ENCODE measurements at places on chromosomes 4 and X.
A peak's percentile ranks its signal among the peaks of the same experiment; 100 is the strongest.

DNA sequence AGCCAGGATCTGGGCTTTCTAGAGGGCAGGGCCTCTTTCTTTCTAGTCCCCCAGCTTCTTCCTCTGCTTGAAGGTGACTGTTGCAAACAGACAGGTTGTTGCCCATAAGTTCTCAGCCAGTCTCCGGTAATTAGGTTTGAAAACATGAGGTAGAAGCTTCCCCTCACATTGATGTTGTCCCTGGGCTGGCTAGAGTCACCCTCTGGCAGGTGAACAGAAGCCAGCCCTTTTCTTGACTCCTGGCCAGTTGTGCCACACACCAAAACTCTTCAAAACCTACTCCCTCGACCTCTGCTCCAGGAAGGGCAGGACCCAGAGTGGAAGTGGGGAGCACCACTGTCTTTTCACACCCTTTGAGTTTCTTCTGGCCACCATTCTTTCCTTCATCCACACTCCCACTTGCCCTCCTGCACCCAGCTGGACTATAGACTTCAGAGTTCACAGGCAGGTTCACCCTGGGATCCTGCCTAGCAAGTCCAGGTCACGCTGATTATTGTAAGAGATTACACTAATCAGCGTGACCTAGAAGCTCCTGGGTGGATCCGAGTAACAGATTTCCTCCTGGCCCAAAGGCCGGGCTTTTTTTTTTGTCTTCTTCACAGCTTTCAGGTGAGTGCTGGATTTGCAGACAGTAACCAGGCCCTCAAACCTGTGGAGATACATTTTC lies 37.4 kb upstream of the ARHGAP6 start:
- DNase-seq = no peak

DNA sequence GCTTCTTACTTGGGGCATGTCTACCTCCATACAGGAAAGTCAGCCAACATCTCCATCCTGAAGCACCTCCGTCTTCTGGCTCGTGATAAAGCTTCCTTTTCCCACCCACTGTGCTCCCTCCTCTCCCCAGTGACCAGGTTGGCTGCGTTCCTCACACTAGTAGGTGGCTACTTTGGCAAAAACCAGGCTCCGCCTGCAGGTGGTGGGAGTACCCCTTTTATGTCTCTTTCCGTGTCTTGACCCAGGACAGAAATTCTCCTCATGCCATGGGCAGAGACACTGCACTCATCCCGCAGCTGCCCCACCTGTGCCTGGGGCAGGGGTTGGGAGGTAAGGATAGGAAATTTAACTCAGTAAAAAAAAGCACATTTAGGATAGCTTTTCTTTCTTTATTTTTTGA lies 50.9 kb downstream of the ENPP6 start:
- peak; percentile 47 for DNase-seq

GRCh38 chr4:109296527-109296926 lies 5.9 kb downstream of the COL25A1 start:
- DNase-seq = no peak

DNA sequence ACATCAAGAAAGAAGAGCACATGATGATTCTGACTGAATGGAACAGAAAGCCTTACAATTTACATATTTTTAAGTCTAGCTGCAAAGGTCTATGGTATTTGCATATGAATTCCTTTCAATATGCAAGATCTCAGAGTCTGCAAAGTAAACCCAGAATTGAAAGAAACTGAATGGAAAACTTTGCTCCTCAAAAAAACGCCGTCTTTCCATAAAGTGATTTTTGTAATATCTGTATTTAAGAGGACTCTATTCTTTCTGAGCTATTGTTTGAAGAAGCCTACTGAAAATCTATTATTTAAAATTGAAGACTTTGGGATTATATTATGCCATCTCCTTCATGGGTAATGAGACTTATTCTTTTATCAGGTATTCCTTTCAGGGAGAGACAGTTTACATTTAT lies 1894.4 kb downstream of the STIM2 start:
- DNase-seq = no peak

GRCh38 chrX:39840581-39841093 lies 257.1 kb downstream of the BCOR start:
- no peak for DNase-seq

DNA sequence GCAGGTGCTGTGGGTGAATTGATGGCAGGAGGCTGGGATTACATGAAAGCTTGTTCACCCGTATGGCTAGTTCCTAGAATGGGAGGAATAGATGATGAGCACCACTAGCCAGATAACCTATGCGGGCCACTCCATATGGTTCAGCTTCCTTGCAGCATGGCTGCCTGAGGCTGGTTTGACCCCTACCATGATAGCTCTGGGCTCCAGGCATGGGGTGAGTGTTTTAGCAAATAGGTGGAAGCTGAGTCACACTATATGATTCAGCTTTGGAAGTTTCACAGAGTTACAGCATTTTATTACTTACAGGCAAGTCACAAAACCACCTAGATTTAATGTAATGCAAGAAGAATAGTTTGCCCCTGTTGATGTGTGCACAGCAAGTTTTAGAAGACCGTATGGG lies 603.2 kb downstream of the STIM2 start:
- no peak for DNase-seq

DNA sequence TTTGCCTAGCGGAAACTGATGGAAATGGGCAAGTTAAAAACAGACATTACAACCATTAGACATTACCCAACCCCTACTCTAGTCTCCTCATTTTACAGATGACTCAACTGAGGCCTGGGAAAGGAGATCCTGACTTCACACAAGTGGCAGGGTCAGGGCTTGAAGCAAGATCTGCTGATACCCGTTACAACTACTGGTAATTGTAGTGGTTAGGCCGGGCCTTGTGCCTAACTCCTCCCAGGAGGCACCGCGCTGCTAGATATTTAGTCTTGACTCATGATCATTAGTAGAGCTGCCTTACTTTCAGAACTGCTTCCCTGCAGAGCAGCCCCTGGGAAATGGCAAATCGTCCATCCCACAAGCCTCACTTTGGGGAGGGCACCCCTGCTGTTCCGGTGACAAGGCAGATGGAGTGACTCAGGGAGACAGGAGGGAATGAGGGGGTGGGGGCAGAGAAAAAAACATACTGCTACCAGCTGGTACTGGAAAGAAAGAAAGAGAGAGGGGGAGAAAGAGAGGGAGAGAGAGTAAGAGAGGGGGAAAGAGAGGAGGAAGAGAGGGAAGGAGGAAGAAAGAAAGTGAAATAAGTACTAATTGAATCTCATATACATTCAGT lies 12.2 kb downstream of the ARHGEF6 start:
- peak; percentile 49 for DNase-seq

DNA sequence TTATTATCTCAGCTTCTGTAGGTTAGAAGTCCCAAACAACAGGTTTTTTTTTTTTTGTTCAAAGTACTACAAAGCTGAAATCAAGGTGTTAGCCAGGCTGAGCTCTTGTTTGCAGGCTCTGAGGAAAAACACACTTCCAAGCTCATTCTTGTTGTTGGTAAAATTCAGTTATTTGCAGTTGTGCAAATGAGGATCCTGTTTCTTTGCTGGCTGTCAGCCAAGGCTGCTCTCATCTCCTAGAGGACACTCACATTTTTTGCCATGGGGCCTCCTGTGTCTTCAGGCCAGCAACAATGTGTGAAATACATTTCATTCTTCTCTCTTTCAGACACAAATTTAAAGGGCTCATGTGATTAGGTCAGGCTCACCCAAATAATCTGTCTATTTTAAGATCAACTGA lies 60.3 kb upstream of the HSD17B10 start:
- no peak for DNase-seq

DNA sequence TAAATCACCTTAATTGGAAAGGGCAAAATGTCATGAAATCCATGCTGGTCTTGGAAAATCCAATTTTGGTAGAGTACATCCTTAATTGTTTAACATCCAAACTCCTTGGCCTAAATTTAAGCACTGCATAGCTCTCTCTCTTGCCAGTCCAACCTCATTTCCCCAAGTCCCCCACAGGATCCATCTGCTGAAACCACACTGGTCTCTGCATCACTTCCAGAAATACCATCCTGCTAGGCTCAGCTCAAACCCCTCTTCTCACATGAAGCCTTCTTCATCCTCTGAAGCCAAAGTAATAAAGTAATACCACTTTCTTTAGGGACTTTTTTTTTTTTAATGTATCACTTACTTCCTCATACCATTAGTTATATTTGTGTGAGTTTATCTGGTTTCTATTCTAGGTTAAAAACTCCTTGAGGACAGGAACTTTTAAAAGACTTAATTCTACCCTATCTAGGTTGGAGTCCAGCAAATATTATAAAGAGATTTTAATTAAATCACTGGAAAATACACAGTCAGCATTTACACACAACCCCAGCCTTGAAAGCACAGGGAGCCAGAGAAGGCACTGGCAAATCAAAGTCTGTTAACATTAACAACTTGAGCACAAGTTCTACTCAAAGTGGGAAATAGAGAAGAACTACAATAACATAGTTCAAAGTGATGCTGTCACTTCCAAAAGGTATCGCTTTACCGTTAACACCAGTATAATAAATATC lies 16.7 kb upstream of the KLF3 start:
- DNase-seq = no peak

- DNase-seq = peak; percentile 16
These were observed 308.5 kb downstream of the CAMK2D start for GRCh38 chr4:113452868-113453620.

DNA sequence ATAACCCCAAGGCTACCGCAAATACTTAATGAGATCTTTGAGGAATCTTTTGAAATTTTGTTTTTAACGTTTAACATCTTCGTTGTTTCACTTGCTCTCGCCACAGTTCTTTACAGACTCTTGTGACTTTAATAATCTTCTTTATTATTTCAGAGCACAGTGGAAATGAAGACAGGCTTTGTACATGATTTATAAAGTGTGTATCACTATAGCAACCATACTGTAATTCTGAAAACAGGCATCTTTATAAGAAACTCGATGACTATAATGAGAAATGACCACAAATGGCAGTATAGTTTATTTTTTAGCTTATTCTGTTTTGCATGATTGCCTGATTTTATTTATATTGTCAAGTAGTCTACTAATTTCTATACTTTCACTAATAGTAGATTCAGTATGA lies 224.4 kb upstream of the GALNTL6 start:
- DNase-seq = no peak

GRCh38 chr4:62627671-62628070 lies 1427.5 kb downstream of the ADGRL3 start:
- no peak for DNase-seq

GRCh38 chr4:7263166-7263565 lies 70.8 kb downstream of the SORCS2 start:
- no peak for DNase-seq

DNA sequence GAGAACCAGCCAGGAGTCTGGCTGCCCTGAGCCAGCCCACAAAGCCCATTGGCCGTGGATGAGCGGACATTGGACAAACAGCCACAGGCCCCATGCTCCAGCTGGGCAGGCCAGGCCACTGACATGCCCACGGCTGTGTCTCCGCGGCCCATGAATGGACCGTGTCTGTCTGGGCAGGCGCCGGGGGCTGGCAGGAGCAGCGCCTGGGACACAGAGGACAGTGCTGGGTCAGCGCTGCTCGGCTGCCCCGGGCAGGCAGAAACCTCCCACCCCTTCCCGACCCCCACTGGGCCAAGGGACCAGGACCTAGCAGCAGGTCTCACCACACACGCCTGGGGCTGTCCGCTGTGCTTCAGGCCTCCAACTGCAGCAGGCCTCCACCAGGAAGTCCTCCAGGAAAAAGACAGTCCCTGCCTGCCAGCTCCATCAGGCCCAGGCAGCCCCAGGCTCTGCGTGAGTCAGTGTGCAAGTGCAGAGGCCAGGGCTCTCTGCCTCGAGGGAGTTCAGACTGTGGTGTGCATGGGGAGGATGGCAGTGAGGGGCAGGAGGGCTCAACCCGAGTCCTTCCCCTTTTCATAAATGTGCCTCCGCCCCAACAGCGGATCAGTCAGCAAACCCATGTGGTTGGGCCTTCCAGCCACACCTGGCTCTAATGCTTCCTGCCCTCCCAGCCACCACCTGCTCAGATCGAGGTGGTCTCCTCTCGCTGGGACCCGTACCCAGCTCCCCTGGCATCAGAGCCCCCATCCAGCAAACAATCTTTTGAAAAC lies 17.2 kb upstream of the FGFR3 start:
- DNase-seq = no peak

DNA sequence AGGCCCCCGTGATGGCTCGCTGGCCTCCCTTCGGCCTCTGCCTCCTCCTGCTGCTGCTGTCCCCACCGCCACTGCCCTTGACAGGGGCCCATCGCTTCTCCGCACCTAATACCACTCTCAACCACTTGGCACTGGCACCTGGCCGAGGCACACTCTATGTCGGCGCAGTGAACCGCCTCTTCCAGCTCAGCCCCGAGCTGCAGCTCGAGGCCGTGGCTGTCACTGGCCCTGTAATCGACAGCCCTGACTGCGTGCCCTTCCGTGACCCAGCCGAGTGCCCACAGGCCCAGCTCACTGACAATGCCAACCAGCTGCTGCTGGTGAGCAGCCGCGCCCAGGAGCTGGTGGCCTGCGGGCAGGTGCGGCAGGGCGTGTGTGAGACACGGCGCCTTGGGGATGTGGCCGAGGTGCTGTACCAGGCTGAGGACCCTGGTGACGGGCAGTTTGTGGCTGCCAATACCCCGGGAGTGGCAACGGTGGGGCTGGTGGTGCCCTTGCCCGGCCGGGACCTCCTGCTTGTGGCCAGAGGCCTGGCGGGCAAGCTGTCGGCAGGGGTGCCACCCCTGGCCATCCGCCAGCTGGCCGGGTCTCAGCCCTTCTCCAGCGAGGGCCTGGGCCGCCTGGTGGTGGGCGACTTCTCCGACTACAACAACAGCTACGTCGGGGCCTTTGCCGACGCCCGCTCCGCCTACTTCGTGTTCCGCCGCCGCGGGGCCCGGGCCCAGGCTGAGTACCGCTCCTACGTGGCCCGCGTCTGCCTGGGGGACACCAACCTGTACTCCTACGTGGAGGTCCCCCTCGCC lies 3.0 kb downstream of the PLXNB3 start:
- DNase-seq = peak; percentile 77

DNA sequence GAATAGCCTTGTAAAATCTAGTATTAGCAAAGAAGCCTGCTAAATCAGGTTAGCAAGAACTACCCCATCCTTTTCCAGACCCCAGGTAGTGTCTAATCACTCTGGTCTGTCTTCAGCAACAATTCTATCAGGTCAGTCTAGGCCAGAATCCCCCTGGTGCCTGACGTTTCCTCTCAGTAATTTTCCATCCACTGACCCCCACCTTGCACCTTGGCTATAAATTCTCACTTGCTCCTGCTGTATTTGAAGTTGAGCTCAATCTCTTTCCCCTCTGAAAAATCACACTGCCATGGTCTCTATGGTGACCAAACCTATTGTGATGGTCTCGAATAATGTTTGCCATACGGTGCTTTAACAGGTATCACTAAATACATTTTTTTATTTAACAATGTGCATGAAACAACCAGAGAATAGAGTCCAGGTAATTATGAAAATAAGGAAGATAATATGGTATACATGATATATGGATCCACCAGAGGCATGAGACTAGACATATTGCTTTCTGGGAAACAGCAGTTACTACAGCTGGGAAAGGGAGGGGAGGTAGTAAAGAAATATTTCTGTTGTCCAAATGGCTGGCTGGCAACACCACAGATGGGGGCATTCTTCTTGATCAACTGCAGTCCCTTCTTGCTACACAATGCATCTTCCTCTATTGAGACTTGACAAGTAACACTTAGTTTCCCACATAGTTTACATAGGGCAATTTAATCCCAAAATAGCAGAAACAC lies 33.8 kb downstream of the CXCL1 start:
- no peak for DNase-seq
